ENCODE measurements at places on chromosomes 5 and 9.
A peak's percentile ranks its signal among the peaks of the same experiment; 100 is the strongest.

GRCh38 chr5:60533789-60534188 lies 166.2 kb downstream of the DEPDC1B start:
- DNase-seq = no peak

DNA sequence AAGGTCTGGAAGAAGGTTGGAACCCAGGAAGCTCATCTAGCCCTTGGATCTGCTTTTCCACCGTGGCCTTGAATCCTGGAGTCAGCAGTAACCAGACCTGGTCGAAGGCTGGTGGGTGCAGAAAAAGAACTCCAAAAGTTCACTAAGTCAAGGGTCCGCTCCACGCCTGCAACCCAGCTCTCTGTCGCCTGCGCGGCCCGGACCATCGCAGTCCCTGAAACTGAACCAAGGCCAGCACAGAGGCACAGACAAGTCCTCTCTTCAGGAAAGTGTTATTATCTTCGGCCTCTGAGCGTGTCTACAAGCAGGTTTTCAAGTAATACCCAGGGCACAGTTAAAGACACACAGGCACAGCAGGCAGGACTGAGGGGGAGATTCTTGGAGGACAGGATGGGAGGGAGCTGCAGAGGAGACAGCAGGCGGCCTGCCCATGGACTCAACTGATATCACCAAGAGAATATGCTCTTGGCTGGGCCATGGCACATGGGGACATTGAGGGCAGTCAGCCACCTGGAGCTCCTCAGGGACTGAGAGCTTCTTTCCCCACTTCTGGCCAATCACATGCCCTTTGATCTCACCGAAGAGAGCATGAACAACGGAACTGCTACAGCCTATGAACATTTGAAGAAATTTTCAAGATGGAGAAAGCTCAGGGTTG lies 45.8 kb upstream of the SEMA4D start:
- DNase-seq = no peak

GRCh38 chr9:132673355-132673754 lies 3.1 kb downstream of the GTF3C4 start:
- DNase-seq = peak; percentile 45

DNA sequence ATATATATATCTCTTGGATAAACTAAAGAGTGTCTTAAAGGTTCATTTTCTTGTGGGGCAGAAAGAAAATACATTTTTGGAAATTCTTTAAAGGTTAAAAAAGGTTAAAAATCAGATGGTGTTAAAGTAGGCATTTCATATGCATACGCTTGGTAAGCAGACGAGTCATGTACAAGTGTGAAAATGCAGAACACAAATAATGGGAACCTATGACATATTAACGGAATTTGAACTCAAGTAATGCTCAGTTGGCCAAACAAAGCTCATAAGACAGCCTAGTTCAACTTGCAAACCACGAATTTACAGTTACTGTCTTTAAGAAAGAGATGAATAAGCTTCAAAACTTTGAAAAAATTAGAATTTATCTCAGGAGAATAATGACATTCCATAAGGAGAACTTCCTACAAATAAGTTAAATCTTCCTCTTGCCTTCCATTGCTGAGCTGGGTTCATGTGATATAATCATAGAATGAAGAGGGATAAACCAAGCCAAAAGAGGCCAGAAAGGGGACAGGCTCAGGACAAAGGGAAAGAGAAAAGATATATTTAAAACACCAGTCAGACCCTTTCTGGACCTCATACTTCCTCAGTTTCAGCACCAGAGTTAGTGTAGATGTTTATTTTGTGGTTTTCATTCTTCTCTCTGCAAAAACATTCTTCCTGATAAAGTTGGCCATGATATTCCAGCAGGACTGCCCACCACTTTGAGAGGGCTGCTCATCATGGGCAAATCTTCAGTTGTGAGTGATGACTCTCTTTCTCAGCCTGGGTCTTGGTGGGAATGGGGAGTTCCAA lies 256.7 kb upstream of the CD180 start:
- no peak for DNase-seq

DNA sequence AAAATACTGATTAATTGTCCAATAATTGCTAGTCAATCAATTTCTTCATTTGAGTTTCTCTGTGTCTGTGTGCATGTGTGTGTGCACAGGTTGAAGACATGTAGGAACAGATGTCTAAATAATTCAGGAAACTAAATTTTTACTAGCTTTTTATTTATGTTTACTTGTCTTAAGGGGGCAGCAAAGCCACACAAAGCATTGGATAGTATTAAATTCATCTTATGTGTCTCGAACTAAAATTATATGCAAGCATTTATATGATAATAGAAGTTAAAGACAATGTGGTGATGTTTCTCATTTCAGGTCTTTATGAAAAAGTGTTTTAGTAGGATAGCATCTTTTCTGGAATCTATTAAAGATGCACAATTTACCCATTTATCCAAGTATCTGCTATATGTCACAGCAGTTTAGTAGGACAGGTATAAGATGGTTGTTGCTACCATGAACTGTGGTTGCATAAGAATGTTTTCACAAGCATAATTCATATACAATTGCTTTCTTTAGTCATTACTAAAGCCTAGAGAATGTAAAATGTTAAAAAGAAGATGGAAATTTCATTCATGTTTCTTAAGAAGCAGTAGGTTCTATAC lies 784.6 kb upstream of the NUDT12 start:
- no peak for DNase-seq

- peak; percentile 28 for DNase-seq
These were observed 606 bp downstream of the EEIG1 start for GRCh38 chr9:127980060-127980705.

GRCh38 chr5:10295619-10296326 lies 11.9 kb downstream of the CMBL start:
- no peak for DNase-seq

- DNase-seq = peak; percentile 67
These were observed 46.8 kb downstream of the CYSTM1 start for GRCh38 chr5:140221697-140222223.

- no peak for DNase-seq
These were observed 21.8 kb downstream of the GLT6D1 start for GRCh38 chr9:135617538-135617900.

DNA sequence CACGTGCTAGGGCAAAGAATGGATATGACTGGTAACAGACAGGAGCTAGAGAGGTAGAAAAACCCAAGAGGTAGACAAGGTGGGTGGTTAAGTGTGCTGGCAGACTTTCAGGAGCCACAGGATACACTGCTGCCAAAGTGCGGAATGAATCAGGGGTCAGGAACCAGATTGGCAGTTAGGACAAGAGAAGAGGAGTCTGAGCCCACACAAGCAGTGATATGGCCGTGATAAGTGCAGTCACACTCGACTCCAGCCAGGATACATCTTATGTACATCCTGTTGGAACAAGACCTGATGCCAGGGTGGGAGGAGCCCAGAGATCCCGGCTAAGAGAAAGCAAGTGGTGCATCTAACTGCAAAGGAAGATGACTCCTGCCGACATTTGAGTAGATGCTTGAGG lies 10.0 kb downstream of the SLIT3 start:
- DNase-seq = no peak

DNA sequence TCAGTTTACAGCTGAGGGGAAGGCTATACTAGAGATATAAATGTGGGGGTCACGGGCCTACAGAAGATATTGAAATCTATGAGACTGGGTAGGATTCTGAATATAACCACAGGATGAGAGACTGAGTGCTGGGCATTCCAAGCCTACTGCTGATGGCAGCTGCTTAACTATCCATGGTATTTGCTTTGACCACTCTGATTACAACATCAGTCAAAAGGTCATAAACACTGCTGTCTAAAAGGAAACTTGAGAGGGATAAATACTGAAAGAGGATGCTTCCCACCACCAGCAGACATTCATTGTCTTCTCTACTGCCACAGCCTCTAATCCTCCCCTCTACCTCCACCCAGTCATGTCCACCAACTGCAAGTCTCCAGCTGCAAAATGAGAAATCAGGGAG lies 3.8 kb downstream of the ZNF622 start:
- DNase-seq = peak; percentile 63

- no peak for DNase-seq
These were observed 70.3 kb upstream of the UBTD2 start for GRCh38 chr5:172353846-172354245.

DNA sequence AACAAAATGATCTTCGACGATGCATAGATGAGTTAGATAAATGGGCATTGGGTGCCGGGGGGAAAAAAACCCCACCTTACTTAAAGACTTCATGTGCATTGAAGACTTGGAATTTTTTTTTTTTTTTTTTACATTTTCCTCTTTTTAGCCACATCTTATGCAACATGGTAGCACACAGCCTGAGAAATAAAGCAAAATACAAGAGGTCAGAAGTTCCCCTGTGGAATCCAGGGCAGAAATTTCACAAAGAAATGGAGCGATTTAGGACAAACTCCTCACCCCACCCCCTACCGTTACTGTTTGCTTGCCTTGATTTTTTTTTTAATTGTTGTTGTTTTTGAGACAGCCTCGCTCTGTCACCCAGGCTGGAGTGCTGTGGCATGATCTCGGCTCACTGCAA lies 153.2 kb downstream of the GOLPH3 start:
- no peak for DNase-seq

DNA sequence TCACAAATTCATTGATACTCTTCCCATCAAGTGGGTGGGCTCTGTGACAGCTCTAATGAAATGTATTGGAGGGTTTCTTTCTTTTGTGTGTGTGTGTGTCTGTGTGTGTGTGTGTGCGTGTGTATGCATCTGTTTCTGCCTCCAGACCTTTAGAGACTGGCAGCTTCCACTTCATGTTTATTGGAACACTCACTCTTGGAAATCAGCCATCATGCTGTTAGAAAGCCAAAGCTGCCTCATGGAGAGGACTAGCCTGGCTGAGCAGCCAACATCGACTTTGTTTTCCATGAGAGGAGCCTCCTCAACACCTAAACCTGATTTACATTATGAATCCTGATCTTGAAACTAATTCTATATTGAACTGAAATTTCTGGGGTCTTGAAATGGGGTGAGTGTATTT lies 128.5 kb upstream of the FAM174A start:
- DNase-seq = no peak

GRCh38 chr9:97801180-97801579 lies 51.8 kb upstream of the FOXE1 start:
- no peak for DNase-seq

- DNase-seq = no peak
These were observed 198.1 kb downstream of the C9orf50 start for GRCh38 chr9:129422843-129423192.

DNA sequence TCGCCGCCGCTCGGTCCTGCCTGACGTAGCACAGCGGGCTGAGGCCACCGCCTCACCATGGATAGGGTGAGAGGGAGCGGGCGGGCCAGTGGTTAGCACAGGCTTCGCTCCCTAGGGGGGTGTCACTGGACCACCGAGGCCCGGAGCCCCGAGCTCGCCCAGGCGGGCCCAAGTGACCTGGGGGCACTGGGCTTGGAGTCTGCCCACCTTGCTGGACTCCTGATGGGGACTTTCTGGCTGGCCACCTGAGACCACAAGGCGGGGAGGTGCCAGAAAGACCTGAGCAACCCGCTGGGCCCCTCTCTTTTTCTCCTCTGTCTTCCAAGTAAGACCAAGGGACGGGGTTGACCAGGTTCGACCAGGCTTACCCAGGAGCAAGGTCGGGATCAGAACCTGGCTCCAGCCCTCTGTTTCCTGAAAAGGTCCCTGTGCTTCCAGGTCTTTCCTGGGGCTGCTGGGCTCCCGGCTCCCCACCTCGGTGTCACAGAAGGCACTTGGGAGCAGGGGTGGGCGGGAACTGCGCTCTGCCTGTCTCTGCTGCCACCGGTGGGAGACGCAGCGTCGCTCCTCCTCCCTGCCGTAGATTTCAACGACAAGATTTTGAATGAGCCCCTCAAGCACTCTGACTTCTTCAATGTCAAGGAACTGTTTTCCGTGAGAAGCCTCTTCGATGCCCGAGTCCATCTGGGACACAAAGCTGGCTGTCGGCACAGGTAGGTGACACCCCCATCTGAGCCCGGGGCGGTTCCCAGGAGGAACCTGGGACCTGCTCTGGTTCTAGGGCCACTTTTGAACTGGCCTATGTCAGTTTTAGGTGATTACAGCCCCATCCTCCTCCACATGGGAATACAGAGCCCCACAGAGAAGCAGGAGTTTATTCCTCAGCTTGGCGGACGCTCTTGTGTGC lies 1.0 kb downstream of the MRPS2 start:
- DNase-seq = peak; percentile 91

- no peak for DNase-seq
These were observed 37.8 kb downstream of the GOLPH3 start for GRCh38 chr5:32136342-32136741.

GRCh38 chr9:126534431-126535186 lies 79.1 kb upstream of the LMX1B start:
- DNase-seq = no peak

Data from AG08396 (cell line).